NCI-H1436 treated with DMSO at 0.1 percent for 48 hours (cell line): ENCODE measurements at places on chromosomes 16 and 17.

- DNase-seq, result no peak
These were observed 7.9 kb upstream of the SLC39A11 start for GRCh38 chr17:73100363-73100762.

DNA sequence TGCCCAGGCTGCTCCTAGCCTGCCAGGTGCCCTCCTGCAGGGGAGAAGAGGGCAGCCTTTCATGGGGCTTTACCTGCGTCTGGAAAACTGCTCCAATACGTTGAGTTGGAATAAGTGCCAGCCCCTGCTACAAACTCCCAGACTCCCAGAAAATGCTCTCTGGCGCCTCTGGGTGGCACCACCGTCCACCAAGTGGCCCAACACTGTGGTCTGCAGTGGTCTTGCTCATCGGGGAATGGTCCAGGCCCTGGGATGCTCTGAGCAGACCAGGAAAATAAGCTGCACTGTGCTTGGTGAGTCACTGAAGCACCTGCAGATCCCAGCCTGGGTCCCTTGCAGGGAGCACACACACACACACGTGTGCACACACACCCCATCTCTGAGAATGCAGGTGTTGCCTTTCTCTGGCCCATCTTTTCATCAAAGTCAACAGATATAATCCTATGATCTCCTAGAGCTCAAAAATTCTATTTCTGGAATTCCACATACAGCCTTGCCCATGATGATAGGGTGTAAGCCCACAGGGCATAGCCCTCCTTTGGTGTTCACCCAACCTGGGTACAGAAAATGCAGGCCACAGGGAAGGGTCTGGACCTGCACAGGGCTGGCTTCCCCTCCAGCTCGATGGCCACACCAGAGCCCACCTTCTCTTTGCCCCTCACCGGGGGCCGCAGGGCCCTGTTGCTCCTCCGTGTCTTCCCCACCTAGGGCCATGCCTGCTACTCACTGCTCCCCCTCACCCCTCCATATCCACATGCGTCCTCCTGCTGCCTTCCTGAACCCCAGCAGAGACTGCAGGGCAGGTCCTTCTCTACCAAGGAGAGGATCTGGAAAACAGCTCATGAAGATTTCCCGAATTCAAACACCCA is 20.5 kb downstream of the CDIP1 start:
- no peak for DNase-seq

GRCh38 chr16:2833776-2834175 is 3.7 kb downstream of the ZG16B start:
- no peak for DNase-seq

DNA sequence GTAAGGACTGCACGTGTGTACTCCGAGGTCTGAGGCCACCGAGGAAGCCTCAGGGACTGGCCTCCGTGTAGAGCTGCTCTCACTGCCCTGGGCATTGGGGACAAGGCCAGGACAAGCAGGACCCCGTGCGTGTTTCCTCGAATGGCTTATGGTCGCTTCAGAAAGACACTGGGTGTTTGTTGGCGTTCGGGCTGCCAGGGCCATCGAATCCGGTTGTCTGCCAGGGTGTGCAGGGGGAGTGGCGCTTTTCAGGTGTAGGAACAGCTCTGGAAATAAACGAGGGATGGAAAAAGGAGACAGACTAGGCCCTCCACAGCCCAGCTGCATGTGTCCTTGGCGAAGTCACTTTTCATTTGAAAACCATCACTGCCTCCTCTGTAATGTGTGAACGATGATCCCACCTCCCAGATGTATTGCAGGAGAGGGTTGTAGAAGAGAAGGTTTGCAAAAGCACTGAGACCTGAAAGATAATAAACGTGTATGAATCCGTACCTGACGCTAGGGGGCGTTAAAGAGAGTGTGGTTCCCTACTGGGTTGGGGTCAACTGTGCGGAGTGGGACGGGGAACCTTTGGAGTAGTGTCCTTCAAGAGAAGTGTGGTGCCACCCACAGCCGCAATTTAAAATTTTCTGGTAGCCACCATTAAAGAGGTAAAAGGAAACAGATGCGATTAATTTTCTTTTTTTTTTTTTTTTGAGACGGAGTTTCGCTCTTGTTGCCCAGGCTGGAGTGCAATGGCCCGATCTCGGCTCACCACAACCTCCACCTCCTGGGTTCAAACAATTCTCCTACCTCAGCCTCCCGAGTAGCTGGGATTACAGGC is 2.1 kb upstream of the ZSCAN10 start:
- no peak for DNase-seq

DNA sequence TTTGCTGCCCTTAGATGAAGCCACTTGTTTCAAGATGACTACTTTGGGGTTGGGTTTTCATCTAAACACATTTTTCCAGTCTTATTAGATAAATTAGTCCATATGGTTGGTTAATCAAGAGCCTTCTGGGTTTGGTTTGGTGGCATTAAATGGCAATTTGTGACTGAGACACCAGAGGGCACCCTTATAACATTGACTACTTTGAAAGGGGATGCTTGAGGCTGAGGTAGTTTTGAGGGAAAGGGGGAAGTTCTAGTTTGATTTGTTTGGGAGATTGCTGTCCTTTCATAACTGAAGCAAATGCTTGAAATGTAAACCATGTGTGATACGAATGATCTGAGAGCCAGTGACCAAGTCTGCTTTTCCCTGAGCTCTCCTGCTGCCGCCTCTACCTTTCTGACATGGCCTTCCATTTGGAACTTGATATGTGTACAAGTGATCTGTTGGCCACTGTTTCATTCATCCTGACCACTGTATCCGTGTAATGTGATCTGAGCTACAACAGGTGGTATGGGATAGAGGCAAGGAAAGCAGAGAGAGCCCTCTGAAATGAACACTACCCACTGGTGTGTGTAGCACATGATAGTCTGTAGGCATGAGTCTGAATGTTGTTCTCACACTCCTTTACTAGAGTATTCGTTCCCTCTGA is 5.8 kb upstream of the RARA start:
- DNase-seq, result peak; percentile 17

DNA sequence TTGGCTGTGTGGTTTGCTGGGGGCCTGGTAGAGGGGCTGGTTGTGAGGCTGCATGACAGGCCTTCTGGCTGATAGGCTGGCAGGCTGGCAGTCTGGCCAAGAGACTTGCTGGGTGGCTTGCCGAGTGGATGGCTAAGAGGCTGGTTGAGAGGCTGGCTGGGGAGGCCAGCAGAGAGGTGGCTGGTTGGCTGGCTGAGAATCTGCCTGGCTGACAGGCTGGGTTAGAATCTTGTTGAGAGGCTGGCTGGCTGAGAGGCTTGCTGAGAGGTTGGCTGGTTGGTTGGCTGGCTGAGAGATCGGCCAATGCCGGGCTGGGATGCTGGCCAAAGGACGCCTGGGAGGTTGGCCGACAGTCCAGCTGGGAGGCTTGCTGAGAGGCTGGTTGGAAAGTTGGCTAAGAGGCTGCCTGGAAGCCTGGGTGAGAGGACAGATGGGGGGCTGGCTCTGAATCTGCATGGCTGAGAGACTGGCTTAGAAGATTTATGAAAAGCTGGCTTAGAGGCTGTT is 35.9 kb upstream of the ACSM2B start:
- DNase-seq, result no peak

DNA sequence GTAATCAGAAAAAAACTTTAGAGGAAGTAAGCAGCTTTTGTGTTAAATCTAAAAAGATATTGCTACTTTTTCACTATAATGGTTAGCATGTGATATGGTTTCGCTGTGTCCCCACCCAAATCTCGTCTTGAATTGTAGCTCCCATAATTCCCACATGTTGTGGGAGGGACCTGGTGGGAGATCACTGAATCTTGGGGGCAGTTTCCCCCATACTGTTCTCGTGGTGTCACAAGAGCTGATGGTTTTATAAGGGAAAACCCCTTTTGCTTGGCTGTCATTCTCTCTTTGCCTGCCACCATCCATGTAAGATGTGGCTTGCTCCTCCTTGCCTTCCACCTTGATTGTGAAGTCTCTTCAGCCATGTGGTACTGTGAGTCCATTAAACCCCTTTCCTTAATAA is 117.1 kb downstream of the KCNJ2 start:
- no peak for DNase-seq

DNA sequence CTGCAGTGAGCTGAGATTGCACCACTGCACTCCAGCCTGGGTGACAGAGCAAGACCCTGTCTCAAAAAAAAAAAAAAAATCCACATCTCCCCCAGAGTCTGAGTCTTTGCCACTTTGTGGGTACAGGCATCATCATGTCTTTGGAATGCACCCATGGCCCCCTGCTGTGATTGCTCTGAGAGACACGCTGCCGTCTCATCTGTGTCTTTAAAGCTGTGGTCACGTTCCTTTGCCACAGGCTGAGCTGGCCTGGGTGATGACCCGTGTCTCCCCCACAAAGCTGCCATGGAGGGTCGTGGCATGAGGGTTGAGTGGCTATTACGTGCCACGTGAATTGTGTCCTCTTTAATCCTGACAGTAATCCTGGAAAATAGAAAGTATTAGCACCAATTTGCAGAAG is 20.2 kb downstream of the CRISPLD2 start:
- no peak for DNase-seq

GRCh38 chr16:15572329-15573001 is 70.5 kb downstream of the MARF1 start:
- no peak for DNase-seq

DNA sequence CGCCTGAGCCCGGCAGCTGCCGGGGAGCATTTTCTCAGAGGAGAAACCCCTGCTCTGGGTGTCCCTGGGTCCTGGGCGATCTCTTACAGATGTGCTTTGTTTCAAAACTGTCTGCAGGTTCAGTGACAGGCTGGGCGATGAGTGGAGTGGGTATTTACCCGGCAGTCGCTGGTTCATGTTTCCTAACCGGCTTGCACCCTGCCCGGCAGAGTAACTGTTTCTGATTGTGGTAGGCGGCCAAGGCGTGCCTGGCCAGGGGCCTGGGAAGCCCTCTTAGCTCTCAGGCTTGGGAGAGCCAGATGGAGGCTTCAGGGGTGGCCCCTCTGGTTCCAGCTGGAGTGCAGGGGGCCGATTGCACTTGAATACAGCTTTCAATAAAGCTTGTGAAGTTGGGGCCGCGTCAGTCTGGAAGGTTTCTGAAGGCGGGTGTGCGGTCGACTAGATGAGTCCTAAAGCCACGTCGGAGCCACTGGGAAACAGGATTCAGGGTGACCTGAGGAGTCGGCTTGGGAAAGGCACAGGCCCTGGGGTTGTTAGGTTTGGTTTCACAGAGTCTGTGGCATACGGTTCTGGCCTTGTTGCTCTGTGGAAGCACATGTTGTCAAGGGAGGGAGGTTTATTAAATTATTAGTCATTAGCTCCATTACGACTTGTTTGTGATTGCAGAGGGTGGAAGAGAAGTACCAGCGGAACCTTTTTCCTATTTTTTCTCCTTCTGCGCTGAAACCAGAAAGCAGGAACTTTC is 1.4 kb downstream of the BAIAP2 start:
- no peak for DNase-seq

- no peak for DNase-seq
These were observed 66.4 kb upstream of the MPHOSPH6 start for GRCh38 chr16:82236415-82236814.

DNA sequence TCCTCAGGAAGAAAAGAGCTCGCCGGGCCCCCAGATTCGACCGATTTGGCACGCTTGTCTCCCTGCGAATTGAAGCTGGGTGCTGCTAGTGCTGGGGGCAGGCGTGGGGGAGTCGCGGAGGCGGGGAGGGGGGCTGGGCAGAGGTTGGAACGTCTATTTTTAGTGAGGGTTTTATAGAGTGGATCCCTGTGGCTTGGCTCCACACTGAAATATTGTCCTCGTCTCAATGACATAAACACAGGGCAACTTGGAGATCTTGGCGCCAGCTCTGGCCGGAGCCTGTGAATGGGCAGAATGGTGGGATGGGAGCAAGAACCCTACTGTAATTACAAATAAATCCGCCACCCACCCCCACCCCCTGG is 15.7 kb upstream of the NOG start:
- no peak for DNase-seq

- no peak for DNase-seq
These were observed 155.8 kb downstream of the SNX29 start for GRCh38 chr16:12132290-12132689.

DNA sequence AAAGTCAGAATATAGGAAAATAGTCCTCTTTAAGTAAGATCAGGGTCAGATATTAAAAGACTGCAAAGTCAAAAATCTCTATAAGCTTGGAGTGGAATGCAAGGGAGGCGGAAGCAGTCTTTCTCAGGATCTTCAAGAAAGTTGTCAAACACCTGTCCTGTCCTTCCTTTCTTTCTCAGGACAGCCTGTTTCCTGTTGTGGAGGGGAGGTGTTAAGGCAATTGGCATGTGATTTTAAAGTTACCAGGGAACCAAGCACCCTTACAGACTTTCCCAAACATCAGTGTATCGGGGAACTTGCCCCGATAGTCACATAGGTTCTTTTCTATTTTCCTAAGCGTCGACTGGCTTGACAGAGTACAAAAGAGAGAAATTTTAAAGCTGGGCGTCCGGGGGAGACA is 2.1 kb downstream of the ATP5PD start:
- DNase-seq, result no peak

DNA sequence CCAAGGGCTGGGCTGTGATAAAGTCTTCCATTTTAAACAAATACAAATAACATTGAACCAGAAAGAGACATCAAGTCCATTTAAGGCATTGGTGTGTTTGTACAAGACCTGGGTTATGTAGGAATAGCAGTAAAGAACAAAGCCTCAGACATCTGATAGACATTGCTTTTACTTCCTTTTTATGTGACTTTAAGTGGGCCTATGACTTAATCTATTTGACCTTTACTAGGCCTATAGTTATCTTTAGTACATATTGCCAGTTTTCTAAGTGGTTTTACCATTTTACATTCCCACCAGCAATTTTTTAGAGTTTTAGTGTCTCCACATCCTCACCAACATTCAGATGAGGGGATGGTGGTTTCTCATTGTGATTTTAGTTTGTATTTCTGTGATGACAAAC is 298.8 kb downstream of the ZFHX3 start:
- no peak for DNase-seq

DNA sequence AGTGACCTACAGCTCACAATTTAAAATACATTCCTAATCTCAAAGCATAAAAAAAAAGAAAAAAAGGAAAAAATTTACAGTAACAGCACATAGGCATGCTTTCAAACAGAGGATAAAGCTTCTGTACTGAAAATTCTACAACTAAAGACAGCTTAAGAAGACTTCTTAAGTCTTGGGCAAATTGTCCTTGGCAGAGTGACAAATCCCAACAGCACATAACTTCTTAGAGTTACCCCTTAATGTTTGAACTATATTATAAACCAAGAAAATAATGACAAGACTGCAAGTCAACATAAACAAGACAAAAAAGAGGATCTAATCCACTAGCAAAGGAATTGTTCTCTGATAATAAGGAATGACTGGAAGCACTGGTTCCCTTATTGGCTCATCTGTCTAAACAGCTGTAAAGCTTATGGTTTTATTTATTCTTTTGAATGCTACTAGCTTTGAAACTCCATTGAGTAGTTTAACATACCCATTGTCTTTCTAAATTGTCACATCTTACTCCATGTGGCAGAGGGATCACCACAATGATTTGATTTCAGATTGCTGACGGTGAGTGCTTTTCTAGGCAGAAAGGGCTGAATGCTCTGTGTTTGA is 1576.8 kb upstream of the GOT2 start:
- no peak for DNase-seq

DNA sequence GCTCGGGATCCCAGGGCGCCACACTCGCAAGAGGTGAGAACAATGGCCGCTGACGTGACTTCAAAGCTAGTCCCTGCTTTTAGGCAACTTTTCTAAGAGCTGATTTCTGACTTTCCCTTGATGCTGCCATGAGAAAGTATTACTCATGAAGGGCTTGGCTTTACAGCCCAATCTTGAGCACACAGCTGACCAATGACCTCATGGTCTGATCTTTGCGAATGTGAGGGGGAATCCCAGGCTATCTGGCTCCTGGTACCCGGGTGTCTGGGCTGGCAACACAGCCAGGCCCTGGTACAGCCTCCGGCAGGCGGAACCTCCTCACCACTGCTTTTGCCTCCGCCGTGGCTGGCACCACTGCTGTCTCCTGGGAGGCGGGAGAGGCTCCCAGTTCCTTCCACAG is 17.5 kb downstream of the NDUFAF8 start:
- no peak for DNase-seq
